GM23248 (cell line): ENCODE measurements at places on chromosomes 2 and 18.
A peak's percentile ranks its signal among the peaks of the same experiment; 100 is the strongest.

DNA sequence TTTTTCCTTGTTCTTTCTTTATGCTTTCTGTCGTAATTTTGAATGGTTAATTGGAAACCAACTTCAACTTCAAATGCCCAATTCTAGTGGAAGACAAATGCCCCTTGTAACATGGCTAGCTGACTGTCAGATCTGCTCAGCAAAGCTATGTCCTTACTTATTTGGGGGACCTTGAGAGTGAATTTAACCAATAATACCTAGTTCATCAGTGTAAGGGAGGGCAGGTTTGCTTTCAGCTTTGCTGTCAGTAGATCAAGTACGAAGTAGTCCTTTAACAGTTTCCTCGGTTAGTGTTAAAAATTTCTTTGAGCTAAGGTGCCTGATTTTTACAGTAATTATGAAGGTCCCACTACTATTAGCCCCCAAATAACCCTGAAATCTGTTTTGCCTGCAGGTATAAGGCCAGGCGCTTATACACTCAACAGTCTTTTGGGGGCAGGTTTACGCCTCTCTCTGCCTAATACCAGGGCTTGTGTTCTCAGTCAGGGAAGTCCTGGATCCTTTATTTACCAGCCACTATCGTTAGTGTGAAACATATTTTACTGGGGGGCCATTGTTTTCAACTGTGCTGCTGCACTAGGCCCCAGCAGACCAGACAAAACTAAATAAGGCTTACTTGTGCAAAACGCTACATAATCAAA, 165.1 kb upstream of the KCNJ3 start:
- no peak for DNase-seq

DNA sequence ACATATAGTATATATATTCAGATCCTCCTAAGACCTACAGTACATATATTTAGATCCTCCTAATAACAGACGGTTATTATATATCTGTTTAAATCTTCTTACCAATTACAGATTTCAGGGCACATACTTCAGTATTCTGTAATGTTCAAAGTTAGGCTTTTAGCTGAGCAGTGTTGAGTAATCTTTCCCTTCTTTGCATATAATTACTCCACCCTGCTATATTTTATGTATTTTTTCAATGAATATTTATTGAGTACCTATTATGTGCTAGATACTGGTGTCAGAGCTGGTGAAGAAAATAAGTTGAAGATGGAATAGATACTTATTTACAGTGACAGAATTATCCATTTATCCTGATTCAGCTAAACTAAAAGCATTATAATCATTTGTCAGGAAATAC, 84.9 kb downstream of the NEB start:
- DNase-seq = no peak

GRCh38 chr2:215138479-215138878, at the start of gene ABCA12:
TSS of gene ABCA12 (minus strand) at chr2:215138626. CDS start at chr2:215138208, 418 bp downstream.
- DNase-seq = no peak

DNA sequence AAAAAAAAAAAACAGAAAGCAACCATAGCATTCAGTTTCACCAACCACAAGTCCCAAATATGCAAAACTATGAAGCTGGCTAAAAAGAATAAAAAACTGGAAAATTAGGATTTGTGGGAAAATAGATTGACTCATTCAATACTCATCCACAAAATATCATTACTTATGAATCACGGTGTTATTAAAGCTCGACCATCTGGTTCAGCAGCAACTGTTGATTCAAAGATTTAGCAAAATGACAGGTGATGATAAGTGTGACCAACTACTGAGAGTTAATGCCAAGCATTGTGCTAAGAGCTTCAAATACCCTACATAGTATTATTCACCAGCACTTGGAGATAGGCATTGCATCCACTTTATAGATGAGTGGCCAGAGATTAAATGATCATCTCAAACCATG, 26.2 kb upstream of the XDH start:
- DNase-seq = peak; percentile 88
